ENCODE measurements at places on chromosomes 6 and 20.

GRCh38 chr6:147559006-147559405 is 50.5 kb downstream of the SAMD5 start:
- no peak for DNase-seq

DNA sequence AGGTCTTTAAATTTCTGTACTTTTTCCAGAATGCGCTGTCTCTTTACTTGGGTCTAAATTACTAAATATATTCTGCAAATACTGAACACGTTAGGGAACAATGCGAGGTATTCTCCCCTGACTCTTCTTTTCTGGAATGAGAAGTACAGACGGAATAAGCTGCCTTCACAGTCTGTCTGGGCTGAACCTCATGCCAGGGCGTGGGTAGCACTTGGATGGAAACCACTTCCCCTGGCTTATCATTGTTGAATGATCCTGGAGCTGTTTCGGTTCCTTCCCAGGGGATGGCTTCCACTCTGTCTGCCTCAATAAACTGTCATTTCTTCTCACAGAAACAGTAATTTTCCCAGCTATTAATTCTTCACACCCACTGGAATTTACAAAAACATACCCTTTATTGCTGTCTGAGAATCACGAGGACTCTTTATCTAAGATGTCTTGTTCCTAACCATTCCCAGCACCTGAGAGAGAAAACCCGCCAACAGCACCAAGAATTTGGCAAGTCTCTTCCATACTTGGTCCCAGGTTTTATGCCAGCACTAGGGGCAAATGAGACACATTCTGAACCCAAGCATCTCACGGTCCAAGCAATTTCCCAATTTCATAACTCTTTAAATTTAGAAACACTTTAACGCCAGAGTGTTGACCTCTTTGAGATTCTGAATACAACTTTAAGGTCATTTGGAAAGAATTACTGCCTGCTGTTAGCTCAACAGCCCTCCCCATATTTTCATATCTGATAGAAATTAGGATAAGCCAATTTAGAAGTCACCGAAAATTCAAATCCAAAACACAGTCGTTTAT is 43.2 kb upstream of the ADGRF5 start:
- no peak for DNase-seq

DNA sequence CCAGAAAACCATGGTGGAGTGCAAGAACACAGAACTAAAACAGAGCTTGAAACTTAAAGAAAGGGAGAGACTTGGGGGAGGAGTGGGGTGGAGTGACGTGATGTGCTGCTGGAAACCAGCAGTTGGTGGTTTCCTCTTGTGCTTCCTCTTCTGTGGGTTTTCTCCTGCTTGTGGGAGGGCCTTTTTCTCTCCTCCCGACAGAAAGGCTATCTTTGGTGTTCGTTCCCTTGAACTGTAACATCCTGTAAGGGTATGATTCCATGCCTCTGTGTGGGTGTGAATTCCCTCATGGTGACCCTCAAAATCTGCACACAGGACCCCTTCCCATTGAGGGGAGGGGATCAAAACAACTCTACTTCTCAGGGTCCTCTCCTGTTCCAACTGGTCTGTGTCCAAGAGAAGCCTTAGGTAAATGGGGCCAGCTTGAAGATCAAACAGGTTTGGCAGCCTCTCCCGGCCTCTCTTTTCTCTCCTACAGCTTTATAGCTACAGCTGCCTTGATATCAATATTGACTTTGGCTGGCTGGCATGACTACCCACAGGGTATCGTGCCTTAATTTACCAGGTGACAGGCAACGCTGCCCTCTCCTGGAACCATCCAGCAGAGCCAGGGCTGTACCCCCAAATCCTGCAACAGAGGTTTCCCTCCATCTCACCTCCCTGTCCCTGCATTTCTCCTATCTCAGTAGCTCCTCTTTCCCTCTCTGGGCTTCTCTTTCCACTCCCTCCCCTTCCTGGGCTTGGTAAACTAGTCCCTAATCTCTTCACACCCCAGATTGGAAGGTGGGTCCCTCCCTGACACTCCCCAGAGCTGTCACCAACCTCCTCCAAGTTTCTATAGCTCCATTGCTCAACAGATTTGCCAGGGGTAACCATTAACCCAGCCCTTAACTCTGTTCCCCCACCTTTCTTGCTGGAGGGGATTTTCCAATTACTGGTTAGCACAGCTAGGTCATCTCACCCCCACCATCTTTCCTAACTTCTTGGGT is 1.5 kb upstream of the MSH5 start:
- peak; percentile 35 for DNase-seq

DNA sequence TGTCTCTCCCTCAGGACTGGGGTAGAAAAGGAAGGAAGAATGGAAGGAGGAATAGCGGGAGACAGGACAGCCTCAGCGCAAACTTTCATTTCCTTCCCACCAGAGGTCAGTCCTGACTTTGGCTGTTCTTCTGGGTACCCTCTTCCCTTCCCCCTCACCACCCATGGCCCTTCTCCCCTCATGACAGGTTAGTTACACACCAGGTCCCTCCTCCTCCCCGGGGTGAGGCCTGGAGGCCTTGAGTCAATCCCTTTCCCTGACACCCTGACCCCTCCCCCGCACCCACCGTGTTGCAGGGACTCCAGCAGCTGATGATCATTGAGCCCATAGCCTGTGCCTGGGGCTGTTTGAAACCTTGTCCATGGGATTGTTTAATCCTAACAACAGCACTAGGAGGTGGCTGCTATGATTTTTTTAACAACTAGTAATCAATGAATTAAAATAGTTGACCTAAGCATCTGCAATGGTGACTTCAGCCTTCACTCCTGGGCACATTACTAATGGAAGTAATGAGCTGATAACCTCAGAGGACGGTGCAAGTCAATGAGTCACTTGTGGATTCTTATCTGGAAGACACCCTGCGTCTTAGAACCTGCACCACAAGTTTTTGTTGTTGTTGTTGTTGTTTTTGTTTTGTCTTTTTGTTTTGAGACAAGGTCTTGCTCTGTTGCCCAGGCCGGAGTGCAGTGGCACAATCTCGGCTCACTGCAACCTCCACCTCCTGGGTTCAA is 46.6 kb upstream of the CCDC167 start:
- DNase-seq, result no peak

DNA sequence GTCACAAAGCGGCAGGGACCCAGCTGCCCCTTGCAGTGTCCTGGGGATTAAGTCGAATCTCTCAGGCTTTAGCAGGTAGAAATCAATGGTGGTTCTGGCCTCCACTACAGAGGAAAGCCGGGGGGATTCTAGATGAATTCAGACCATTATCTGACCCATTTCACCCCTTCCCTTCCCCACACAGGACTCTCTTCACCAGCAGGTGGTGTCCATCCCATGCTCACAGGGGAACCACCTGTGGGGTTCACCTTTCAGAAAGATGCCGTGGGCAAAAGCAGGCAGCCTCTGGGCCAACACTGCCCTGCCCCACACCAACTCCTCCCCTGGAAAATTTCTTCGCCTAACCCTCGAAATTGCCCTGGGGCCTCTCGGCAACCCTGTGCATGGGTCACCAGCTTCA is 123.8 kb upstream of the GGTLC1 start:
- DNase-seq, result no peak

DNA sequence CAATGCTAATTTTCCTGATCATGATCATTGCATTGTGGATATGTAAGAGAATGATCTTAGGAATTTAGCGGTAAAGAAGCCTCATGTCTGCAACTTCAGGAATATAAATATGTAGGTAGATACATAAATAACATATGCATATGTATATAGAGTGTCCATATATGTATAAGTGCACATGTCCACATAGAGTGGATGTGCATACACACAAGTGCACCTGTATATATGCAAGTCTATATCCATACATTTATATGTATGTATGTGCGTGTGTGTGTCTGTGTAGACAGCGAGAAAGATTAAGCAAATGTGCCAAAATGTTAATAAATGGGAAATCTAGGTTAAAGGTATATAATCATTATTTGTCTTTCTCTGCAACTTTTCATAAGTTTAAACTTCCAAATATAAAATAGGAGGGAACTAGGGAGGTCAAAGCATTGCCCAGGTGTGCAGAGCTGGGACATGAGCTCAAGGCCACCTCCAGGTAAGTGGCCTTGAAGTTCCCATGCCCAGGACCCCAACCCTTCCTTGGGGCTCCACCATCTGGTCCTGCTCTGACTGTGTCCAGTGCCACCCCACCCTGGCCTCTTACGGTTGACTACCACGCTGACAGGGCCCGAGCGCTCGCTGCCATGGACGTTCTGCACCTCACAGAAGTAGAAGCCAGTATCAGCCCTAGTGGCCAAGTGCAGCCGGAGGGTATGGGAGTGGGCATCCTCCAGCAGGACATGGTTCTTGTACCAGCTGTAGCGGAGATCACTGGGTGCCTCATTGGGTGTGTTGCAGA is 9.6 kb downstream of the SIGLEC1 start:
- DNase-seq, result no peak

All from stimulated activated CD4-positive, alpha-beta T cell treated with anti-CD3 and anti-CD28 coated beads, Interleukin-15, amount 100 ng/mL, for 1 hour (primary cell).